Subcutaneous adipose tissue (tissue), 4 donors: ENCODE measurements at places on chromosomes 2 and 18. TPM values are rescaled to one million over a fixed set of nuclear protein-coding genes. Genes with fewer than 3 reads are reported as not detected.

Gene SERPINB13
- total RNA-seq: not detected

Gene PPIL3
- total RNA-seq: 34.6 TPM

Gene SNRPD1
- total RNA-seq: 8.2 TPM

Gene ACKR3
- total RNA-seq: 26.3 TPM

Gene NTSR2
- total RNA-seq: 1.1 TPM

Gene SIGLEC15
- 0.75 TPM for total RNA-seq

Gene SATB2
- total RNA-seq: 6.6 TPM

Gene ACMSD
- total RNA-seq: not detected

Gene CHRNA1
- total RNA-seq: not detected

Gene DSC3
- total RNA-seq: not detected

Gene POTEJ
- total RNA-seq: not detected
